A673 (cell line): ENCODE measurements at places on chromosomes 3 and 15. TPM values are rescaled to one million over a fixed set of nuclear protein-coding genes. Genes with fewer than 3 reads are reported as not detected.

Gene LYZL4
- total RNA-seq = not detected in 2 replicates

Gene FGF12
- total RNA-seq = 2.1 and 2.3 TPM in 2 replicates

Gene SPTSSB
- not detected in 2 replicates for total RNA-seq

Gene LINGO1
- 93.7 and 111 TPM in 2 replicates for total RNA-seq

Gene PLCL2
- 0.92 and 1.0 TPM in 2 replicates for total RNA-seq

Gene ZNF502
- total RNA-seq = 1.6 and 2.2 TPM in 2 replicates

Gene ZNF860
- total RNA-seq = not detected in 2 replicates

- no peak for DNase-seq
These were observed 37.6 kb downstream of the ICE2 start for GRCh38 chr15:60441331-60441730.

- peak; percentile 93 for DNase-seq
These were observed 3.2 kb downstream of the ZXDC start for GRCh38 chr3:126472277-126473006.

DNA sequence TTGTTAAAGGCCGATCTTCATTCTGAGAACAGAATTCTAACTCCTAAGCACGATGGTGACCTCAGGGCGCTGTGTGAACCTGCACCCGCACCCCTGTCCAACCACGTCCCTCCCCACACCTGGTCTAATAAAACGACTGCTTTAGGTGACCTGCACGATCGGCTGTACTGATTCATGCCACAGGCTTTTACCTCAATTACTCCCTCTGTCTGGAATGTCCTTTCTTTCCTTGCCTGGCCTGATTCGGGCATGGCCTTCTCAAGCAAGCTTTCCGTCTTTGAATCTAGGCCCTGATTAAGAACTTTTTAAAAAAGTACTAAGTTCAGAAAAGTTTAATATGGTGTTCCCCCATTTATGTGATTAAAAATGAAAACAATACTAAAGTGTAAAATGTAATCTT lies 842 bp upstream of the U2SURP start:
- no peak for DNase-seq

DNA sequence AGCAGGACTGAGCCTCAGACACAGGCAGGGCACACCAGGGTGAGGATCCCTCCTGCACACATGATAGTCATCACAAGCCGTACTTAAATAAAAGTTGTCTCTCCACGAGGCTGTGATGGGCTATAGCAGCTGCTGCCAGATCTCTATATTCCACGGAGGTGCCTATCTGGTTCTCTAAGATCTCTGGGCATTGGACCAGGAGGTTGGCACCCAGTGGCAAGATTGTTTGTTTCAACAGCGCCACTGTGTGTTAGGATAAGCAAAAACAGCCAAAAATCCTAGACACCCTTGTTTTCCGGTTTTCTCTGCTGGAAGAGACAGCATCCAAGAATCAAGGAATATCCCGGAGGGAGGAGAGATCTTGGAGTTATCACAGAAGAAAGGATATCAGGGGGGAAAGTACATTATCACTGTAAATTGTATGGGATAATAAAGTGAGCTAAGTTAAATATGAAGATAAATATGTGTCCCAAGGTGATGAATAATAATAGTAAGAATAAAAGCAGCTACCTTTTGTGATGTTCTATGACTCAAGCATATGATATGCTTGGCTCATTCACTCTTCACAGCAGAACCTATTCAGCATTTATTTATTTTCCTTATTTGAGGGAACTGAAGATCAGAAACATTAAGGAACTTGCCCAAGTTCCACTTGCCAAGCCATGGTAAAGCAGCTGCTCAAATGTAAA lies 90.6 kb upstream of the AKAP13 start:
- DNase-seq = peak; percentile 79

- no peak for DNase-seq
These were observed 4.6 kb downstream of the TMEM202 start for GRCh38 chr15:72402726-72403125.

DNA sequence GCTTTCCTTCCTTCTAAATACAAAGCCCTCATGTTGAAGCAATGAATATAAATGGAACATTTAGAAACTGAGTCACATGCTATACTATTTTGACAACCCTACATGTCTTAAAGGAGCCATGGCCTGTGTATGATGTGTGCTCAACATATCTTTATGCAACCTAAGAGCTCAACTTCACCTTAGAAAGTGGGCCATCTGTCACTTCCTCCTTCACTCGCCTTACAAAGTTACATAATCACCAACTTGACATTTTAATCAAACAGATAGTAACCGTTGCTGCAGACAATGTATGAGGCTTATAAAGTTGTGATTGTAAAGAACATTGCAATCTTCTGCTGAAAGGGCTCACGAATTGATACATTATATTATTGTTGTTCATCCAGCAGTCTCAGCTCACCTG lies 163.6 kb downstream of the SERPINI1 start:
- no peak for DNase-seq
